ENCODE measurements at places on chromosomes 13 and 19. TPM values are rescaled to one million over a fixed set of nuclear protein-coding genes. Genes with fewer than 3 reads are reported as not detected.

GRCh38 chr19:57620673-57621348, 6.8 kb downstream of the ZNF134 start:
- DNase-seq = peak; percentile 18

DNA sequence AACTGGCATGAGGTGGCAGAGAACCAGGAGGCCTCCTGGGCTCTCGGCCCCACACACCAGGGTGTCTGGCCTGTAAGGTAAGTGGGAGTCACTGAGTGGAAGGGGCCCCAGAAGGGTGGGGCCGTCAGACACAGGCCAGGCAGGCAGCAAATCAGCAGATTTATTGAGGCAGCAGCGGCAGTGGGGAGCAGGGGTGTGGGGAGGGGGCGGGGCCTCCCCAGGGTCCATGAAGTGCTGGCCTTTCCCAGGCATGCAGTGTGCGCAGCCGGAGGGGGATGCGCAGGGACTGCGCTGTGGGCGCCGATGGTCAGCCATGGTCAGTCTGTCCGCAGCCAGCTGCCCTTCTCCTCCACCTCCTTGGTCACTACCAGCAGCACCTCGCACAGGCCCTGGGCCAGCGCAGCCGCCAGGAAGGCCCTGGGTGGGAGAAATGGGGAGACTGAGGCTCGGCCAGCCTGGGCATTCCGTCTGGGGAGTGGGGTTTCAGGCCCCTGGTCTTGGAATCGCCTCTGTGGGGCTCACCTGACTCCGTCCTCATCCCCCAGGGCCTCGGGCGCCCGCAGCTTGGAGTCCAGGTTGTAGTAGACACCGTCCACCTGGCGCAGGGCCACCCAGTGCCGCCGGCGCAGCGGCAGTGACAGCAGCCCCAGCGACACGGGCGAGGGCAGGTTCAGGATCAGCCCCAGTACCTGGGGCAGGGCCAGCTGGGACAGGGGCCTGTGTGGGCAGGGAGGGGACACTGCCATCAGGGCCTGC, 5.0 kb downstream of the JOSD2 start:
- no peak for DNase-seq

GRCh38 chr19:5141129-5141849, 172.4 kb downstream of the KDM4B start:
- DNase-seq = no peak

- DNase-seq = no peak
Observed at GRCh38 chr13:63671296-63671695, 2255.6 kb upstream of the PCDH20 start.

GRCh38 chr19:5093297-5093928, 124.5 kb downstream of the KDM4B start:
- DNase-seq = peak; percentile 55

The MUC16 gene
- total RNA-seq = not detected

The SHISA7 gene
- not detected for total RNA-seq
